Posterior vena cava (tissue), 2 donors: ENCODE measurements at places on chromosomes 7 and 10.

DNA sequence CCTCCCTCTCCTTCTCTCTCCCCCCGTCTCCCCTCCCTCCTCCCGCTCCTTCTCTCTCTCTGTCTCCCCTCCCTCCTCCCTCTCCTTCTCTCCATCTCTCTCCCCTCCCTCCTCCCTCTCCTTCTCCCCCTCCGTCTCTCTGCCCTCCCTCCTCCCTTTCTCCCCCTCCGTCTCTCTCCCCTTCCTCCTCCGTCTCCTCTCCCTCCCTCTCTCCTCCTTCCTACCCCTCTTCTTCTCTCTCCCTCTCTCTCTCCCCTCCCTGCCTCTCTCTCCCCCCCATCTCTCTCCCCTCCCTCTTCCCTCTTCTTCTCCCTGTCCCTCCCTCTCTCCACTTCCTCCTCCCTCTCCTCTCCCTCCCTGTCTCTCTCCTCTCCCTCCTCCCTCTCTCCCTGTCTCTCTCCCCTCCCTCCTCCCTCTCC lies 32.2 kb downstream of the AP5Z1 start:
- DNase-seq: no peak

GRCh38 chr10:110843031-110843430 lies 28.7 kb upstream of the PDCD4 start:
- no peak for DNase-seq

GRCh38 chr10:76192694-76193320 lies 761.4 kb downstream of the LRMDA start:
- DNase-seq: no peak

DNA sequence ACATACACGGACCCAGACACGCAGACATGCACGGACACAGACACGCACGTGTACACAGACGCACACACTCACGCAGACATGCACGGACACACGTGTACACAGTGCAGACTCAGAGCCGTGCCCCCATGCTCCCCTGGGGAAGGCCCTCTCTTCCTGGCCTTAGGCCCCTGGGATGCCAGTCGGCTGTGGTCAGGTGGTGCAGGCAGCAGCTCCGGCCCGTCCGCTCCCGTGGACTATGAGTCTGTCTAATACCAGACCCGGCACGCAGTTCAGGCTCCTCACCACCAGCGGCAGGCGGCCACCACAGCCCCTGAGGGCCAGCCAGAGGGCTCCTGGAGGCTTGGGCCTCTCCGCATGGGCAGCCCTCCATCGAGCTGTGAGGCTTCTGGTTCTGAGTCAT lies 52.0 kb upstream of the NKX6-2 start:
- DNase-seq: peak; percentile 76

DNA sequence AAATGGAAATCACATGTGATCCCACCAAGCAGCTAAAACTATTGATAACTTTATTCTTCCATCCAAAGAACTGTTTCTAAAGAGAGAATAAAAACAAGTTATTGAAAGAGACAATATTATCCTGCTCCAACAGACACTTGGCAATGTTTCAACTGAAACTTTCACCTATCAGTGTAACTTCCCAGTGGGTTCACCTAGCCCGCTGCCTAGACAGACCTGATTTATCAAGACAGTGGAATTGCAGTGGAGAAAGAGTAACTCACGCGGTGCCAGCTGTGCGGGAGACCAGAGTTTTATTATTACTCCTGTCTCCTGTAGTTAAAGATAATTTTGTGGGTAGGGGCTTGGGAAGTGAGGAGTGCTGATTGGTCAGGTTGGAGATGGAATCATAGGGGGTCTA lies 199.8 kb downstream of the AHR start:
- DNase-seq: no peak

DNA sequence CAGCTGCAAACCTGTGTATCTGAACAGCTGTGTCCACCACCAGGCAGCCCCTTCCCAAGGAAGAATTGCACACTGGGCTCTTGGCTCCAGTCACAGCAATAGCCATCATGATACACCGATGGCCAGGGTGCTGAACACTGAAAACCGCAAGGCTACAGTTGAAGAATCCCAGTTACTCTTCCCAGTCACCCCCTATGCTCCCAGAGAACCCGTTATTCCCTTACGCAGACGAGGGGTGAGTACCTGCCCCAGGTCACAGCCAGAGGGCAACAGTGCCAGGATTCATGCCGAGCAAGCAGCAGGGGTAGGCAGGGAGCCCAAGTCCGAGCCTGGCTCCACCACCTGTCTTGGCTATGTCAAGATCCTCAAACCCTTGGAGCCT lies 57.8 kb downstream of the RASGEF1A start:
- peak; percentile 48 for DNase-seq
